GM12878 (cell line): ENCODE measurements at places on chromosomes 1 and 21. TPM values are rescaled to one million over a fixed set of nuclear protein-coding genes. Genes with fewer than 3 reads are reported as not detected.
A peak's percentile ranks its signal among the peaks of the same experiment; 100 is the strongest.

The RCSD1 gene
- 72.7 and 74.6 TPM in 2 replicates for polyA plus RNA-seq

The SYT6 gene
- polyA plus RNA-seq, result 0.09 TPM in 1 of 2 replicates, not detected in the other

The HHAT gene
- 2.6 and 3.9 TPM in 2 replicates for polyA plus RNA-seq

The COL6A2 gene
- 0.23 and 0.34 TPM in 2 replicates for polyA plus RNA-seq

- DNase-seq, result no peak
Observed at GRCh38 chr1:175494950-175495349, 248.4 kb downstream of the TNR start.

DNA sequence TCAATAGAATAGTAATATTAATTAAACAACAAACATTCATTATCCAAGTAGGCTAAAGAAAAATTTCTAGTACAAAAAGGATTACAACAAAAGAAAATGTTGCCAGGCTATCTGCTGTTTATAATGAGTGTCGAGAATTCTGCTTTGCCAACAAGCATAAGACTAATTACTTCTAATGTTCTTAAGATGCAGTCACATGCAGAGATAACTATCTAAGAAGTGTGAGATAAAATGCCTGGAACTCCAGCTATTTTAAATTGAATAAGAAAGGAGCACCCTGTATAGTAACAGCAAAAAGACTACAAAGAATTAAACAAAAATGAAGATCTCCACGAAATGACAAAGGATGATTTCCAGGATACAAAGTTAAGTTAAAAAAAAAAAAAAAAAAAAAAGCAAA, 59.9 kb downstream of the APP start:
- no peak for DNase-seq

DNA sequence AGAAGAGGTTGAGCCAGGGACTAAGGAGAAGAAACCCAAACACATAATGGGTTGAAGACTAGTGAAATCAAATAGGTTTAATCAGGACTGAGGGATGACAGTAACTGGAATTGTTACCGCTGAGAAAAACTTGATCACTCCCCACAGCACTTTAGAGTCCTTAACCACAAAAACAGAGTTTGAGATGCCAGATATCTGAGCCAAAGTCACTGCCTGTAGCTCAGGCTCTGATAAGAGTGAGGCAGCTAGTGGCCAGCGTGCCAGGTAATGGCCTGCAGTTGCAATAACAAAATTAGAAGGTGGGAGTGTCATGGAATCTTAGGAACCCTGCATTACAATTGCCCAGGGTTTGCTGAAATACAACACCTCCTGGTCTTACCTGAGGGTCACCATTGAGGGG, 48.0 kb downstream of the PRKAB2 start:
- no peak for DNase-seq

DNA sequence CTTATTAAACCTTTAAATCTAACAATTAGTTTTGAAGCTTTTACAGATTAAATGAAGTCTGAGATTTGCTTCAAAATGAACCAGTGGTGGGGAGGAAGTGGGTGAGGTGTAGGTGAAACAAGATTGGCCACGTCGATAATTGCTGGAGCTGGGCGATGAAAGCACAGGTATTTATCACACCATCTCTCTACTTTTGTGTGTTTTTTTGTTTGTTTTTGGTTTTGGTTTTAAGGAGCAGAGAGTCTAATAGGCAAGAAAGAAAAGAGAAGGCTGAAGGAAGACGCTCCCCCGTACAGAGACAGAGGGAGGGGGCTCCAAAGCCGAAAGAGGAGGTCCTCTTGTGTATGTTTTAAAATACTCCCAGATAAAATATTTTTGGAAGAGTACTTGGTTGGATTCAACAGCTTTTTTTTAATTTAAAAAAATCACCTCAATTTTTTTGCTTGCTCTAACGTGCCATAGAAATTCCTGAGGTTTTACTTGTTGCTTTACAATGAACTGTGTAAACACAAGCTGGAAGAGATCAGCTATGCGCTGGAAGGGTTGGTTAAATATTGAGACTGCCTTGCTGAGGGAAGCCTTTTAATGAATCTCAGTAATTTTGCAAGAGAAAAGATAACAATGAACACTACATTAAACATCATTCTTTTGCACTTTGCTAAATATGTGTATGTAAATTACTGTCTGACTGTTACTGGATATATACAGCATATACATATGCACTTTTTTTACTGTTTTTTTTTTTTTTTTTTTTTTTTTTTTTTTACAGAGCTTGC, 6.7 kb upstream of the LGALS8 start:
- no peak for DNase-seq

DNA sequence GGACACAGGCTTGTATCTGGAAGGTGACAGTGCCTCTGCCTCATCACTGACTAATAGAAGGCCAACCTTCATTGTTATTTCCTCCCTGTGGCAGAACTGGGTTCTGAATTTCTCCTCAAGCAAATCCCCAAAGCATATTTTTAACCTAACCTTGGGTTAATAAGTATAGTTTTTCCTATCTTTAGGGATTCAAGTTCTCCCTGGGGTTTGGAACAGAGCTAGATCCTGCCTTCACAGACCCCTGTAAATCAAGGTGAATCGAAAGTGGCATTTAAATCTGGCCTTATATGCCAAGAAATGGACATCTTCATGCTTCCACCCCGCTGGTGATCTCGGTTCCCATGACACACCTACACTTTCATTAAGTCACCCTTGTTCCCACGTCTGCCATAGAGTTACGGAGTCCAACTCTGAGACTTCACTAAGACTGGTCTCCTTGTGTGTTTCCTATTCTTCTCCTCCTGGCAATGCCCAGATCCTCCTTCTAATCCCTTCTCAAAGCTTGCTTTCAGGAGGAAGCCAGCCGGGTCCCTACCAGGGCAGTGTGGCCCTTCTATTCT, 4.3 kb upstream of the CHI3L2 start:
- DNase-seq, result no peak

DNA sequence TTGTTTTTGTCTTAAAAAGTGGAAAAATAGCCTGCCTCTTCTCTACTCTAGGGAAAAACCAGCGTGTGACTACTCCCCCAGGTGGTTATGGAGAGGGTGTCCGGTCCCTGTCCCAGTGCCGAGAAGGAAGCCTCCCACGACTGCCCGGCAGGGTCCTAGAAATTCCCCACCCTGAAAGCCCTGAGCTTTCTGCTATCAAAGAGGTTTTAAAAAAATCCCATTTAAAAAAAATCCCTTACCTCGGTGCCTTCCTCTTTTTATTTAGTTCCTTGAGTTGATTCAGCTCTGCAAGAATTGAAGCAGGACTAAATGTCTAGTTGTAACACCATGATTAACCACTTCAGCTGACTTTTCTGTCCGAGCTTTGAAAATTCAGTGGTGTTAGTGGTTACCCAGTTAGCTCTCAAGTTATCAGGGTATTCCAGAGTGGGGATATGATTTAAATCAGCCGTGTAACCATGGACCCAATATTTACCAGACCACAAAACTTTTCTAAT, 35.0 kb upstream of the TDRD10 start:
- DNase-seq, result peak; percentile 43

- no peak for DNase-seq
Observed at GRCh38 chr1:17404820-17405219, 32.8 kb downstream of the PADI6 start.

- DNase-seq, result no peak
Observed at GRCh38 chr1:22104094-22104493, 38.8 kb downstream of the WNT4 start.

DNA sequence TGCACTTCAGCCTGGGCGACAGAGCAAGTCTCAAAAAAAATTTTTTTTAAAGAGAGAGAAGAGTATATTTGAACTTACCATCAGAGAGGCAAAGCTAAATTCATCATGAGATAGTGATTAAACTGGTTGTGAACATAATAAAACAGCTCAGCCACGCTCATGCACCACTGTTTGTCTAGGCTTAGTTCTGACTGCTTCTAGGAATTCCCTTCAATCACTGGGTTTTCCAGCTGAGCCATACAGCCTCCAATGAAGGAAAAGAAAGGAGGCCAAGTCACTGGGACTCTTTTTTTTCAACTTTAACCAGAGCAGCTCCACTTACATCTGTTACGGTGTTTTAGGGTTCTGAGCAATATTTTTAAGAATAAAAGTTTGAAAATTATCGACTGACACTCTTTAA, 50.4 kb upstream of the HNRNPU start:
- DNase-seq, result no peak

DNA sequence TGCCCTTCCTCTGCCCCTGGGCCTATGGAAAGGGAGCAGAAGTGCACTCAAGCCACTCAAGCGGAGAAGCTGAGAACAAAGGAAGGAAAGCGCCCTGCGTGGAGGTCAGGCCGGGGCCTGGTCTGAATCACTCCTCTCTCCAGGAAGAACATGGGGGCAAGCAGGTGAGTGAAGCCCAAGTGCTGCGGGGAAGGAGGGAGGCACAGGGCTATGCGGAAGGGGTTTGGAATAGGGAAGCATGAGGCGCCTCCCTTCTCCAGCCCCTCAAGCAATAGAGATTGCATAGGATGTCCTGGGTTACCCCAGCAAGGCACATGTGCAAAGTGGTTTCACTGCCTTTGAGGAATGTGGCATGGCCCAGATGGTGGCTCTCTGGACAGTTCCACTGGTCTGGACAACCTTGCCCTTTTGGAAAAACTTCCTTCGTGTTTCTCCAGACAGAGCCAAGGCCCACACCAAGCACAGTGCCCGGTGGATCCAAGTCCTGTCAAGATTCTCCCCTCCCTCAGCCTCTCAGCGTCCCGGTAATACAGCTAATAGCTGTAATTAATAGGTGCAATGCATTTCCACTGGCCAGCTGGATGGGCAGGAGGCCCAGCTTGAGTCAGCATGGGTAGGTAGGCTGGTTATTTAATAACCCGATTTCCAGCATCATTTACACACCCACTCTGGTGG, 13.7 kb downstream of the BLACAT1 start:
- DNase-seq, result no peak

DNA sequence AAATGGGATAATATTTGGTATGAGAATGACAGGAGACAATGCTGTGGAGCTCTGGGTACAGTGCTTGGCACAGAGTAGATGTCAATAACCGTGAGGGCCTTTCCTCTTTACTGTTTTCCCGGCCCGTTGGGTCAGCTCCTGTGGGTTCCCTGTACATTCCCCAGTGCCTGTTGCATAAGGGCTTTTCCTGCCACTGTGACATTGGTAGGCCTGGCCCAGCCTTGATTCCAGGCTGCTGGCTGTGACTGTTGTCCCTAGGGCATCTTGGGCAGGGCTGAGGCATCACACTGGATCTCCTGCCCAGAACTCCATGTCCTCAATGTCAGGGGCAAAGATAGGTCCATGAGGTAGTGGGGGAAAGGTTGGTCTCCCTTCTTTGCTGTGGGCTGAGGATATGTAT, 25.8 kb upstream of the MYCL start:
- no peak for DNase-seq

DNA sequence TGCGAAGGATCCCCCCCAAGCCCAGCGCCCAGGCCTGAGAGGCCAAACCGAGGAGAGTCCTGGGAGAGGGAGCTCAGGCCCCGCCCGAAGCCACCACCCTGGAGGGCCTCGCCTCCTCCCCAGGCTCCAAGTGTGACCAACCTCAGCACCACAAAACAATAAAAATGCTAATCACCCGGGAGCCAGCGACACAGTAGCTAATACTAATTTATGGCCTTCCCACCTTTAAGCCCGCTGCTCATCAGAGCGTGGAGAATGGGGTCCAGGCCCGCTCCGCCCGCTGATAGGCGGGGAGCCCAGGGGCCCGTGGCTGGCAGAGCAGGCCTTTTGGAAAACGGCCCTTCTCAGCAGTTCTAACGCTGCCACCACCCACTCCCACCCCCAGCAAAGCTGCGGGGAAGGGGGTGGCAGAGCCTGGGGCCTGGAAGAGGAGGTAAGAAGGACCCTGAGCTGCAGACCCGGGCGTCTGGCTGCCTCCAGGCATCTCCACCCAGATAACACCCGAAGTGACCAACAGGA, 20.4 kb upstream of the TAS1R2 start:
- no peak for DNase-seq

DNA sequence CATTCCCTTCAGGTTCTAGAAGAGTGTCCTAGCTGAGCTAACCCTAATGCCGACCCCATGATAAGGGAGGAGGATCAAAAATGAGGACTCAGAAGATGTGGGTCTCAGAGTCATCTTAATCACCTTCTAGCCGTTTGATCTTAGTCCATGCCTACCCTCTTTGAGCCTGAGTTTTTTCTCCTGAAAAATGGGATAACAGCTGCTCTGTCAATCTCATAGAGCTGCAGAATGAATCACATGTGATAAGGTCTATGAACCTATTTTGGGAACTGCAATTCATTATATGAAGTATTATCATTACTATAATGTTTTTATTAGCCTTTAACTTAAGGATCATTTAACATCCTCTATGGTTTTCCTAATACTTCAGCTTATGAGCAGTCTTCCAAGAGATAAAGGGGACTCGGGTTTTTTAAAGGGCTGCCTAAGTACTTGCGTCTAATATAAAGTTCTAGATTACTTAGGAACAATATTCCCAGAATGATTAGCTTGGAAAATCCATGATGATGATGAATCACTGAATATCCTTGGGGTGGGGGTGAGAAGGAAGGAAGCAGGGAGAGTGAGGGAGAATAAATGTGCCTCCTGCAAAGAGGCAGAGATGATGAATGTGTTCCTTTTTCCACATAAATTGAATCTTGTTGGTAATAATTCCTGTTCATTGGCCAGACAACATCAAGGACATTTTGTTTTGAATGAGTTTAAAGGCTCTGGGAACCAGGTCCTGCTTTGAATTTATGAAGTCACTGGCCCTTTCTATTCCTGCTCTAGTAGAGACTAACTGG, 66.8 kb downstream of the COLGALT2 start:
- no peak for DNase-seq

GRCh38 chr1:112904831-112905261, 51.1 kb downstream of the SLC16A1 start:
- DNase-seq, result no peak

GRCh38 chr1:171610385-171610784, 11.7 kb upstream of the MYOCOS start:
- DNase-seq, result no peak

- DNase-seq, result no peak
Observed at GRCh38 chr1:55658917-55659316, 443.8 kb upstream of the USP24 start.

GRCh38 chr1:43296207-43296606, 4.6 kb upstream of the TIE1 start:
- no peak for DNase-seq

DNA sequence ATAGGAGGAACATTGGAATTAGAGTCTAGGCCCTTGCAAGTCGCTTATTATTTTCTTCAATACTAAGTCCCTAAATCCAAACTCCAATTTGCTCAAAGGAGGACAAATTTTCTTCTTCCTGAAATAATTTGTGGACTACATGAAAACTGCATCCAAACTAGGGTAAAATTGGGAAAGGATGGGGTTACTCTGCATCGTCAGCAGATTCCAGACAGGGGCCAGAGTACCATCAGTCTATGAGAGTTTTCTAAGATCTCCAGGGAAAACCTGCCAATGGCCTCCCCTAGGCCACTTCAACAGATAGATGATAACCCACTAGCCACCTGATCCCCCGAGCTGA, 508 bp downstream of the HEYL start:
- no peak for DNase-seq

- no peak for DNase-seq
Observed at GRCh38 chr1:186894415-186894814, 65.7 kb downstream of the PLA2G4A start.

GRCh38 chr1:47181955-47182675, 7.7 kb downstream of the PDZK1IP1 start:
- DNase-seq, result no peak

DNA sequence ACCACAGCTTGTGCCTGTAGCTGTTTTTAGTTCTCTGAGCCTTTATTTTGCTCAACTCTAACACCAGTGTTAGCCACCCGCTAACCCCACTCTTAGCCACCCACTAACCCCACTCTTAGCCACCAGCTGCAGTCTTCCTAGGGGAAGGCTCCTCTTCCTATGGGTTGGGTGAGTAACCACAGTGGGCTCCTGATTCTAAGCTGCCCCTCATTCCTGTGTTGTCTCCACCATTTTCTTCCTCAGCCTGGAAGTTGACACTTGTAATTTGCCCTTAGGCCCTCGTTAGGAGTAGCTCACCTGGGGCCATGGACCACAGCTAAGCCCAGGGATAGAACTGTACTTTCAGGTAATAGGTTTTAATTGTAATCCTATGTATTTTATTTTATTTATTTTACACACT, 782.9 kb upstream of the TPTE start:
- DNase-seq, result no peak
